ENCODE measurements at places on chromosomes 11 and 22.

DNA sequence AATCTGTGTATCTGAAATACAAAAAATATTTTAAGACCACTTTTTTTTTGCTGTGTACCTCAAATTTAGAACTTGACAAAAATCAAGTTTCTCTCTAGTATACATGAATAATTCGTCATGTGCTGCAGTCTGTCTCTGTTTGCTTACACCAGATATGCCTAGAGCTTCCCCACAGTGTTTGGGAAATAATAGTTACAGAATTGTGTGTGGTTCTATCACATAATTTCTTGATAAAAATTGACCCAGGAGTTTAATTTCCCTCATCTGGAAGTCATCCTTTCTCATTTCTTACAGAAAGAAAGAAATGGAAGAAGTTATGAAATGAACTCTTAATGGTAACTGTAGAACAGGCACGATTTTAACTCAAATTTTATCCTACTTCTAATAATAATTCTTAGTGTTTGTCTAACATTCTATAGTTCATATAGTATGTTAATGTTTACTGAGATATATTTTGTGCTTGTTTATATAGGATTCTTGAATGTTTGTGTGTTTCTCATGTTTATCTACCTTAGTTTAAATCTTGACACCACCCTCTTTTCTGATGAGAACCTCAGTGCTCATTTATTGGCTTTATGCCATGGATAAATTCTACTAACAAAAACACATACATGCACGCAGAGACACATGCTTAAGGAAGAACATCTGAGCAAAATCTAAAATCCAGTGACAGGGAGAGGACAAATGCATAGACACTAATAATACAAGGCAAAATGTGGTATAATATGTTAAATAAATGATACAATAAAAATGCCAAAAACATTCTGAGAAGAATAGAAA, 61.4 kb upstream of the CTSC start:
- no peak for DNase-seq

GRCh38 chr11:92545906-92546471, 321.4 kb downstream of the FAT3 start:
- DNase-seq = no peak

- peak; percentile 62 for DNase-seq
Observed at GRCh38 chr11:66639066-66639813, 737 bp downstream of the RBM4 start.

DNA sequence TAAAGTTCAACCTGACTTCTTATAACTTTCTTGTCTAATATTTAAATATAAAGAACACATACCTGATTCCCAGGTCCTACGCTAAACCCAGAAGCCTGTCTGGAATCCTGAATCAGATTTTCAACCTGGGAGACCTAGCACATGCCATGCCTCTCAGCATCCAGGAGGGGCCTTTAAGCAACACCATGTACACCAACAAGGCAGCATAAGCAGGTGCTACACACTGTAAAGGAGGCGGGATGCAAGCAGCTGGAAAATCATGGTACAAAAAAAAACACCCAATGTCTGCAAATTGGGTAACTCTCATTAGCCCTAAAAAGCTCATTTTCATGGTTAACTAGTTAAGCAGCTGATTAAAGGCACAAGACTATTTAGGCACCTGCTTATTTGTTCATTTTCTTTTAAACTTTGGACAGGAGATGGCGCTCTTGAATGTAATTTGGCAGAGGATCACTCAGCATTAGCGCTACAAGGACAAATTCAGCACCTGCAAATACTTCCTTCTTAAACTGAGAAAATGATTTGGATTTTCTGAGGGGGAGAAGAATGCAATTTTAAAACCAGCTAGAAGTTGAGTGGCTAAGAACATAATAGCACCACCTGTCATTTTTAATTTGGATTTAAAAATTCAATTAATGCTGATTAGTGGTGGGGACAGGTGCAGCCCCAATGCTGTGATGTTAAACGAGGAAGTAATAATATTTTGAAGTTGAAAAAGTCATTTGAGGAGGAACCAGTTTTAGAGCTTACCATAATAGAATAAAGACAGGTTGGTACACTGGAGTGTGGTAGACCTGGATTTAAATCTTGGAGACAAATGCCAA, 104.0 kb downstream of the FAR1 start:
- no peak for DNase-seq

GRCh38 chr11:66231561-66231960, 36.9 kb upstream of the RAB1B start:
- no peak for DNase-seq
